ENCODE measurements at places on chromosomes 4 and X.

DNA sequence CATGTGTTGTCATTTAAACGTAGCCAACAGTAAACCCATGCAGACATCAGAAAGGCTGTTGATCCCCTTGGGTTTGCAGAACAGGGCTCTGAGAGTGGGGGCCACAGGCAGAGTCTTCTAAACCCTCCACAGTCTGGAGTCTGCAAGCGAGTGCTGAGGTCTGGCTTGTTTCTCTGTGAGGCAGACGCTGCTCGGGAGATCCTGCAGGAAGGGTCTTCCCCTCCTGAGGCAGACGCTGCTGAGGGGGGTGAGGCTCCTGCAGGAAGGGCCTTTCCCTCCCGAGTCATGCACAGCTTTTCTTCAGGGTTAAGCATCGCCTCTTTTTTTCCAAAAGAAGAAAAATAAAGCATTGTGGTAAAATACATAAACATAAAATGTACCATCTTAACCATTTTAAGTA lies 17.1 kb upstream of the PDE6B start:
- no peak overlapping the region for H3K27ac ChIP-seq
- no peak for DNase-seq
- H3K36me3 ChIP-seq: no peaks in the 10 kb centered on the region
- H3K4me3 ChIP-seq: no peak overlapping the region
- no peaks in the 10 kb centered on the region for H3K4me1 ChIP-seq

- no peak overlapping the region for H3K27ac ChIP-seq
- no peaks in the 10 kb centered on the region for H3K36me3 ChIP-seq
- H3K27me3 ChIP-seq: no peaks in the 10 kb centered on the region
- no peak overlapping the region for H3K4me3 ChIP-seq
- DNase-seq: peak; percentile 3
Measured at GRCh38 chrX:35340465-35340864, 397.9 kb downstream of the FAM47B start.

- H3K36me3 ChIP-seq: peaks cover 6% of the 10 kb centered on the region
- no peak for DNase-seq
- no peaks in the 10 kb centered on the region for H3K27me3 ChIP-seq
Measured at GRCh38 chrX:2714551-2714950, 23.5 kb downstream of the CD99 start.

- no peaks in the 10 kb centered on the region for H3K4me1 ChIP-seq
- H3K27me3 ChIP-seq: no peaks in the 10 kb centered on the region
- H3K4me3 ChIP-seq: no peak overlapping the region
- no peak overlapping the region for H3K27ac ChIP-seq
- no peaks in the 10 kb centered on the region for H3K36me3 ChIP-seq
Measured at GRCh38 chr4:124797223-124797622, 84.7 kb upstream of the ANKRD50 start.

GRCh38 chr4:185254434-185254833 lies 45.0 kb downstream of the SNX25 start:
- DNase-seq: peak; percentile 76
- peaks cover 5% of the 10 kb centered on the region for H3K4me1 ChIP-seq
- H3K27ac ChIP-seq: no peak overlapping the region
- H3K4me3 ChIP-seq: no peak overlapping the region

DNA sequence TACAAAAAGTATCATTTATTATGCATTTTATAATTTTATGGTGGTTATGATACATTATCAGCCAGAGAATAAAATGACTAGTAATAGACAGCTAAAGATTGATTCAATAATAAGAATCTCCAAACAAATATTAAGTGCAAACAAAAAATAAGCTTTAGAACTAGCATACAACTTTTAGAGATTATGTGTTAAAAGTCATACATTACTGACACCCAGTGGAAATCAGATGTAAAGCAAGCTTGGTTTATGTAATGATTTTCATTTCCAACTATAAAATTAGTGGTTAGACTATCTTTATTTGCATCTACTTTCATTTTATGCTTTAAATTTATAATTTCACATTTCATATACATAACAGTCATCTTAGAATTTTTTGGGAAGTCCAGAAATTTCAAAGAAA lies 57.7 kb downstream of the IL13RA2 start:
- H3K27ac ChIP-seq: no peak overlapping the region
- no peaks in the 10 kb centered on the region for H3K36me3 ChIP-seq
- H3K4me1 ChIP-seq: no peaks in the 10 kb centered on the region
- no peaks in the 10 kb centered on the region for H3K27me3 ChIP-seq
- H3K4me3 ChIP-seq: no peak overlapping the region

DNA sequence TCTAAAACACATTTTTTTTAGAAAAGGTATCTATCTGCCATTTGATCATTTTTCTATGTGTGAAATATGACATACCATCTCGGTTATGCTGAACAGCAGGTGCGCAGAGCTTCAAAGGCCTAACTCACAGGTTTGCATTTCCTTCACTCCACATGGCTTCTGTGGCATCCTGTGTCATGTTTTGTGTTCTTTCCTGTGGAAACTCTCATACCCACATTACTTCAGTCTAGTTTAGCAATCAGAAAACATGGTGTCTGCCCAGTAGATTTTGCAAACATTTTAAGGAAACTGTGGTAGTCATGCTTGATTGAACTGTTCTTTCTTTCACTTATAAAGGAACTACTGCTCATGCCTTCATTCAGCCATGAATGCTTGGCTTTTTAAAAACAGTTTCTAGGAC lies 11.3 kb upstream of the ARAP2 start:
- DNase-seq: no peak
- no peaks in the 10 kb centered on the region for H3K36me3 ChIP-seq
- H3K27ac ChIP-seq: no peak overlapping the region
- H3K27me3 ChIP-seq: no peaks in the 10 kb centered on the region
- H3K4me1 ChIP-seq: no peaks in the 10 kb centered on the region

- no peak overlapping the region for H3K4me3 ChIP-seq
- no peaks in the 10 kb centered on the region for H3K4me1 ChIP-seq
- no peak for DNase-seq
- H3K36me3 ChIP-seq: no peaks in the 10 kb centered on the region
- no peak overlapping the region for H3K27ac ChIP-seq
- H3K27me3 ChIP-seq: no peaks in the 10 kb centered on the region
Measured at GRCh38 chr4:165972747-165973146, 99.7 kb downstream of the TLL1 start.

DNA sequence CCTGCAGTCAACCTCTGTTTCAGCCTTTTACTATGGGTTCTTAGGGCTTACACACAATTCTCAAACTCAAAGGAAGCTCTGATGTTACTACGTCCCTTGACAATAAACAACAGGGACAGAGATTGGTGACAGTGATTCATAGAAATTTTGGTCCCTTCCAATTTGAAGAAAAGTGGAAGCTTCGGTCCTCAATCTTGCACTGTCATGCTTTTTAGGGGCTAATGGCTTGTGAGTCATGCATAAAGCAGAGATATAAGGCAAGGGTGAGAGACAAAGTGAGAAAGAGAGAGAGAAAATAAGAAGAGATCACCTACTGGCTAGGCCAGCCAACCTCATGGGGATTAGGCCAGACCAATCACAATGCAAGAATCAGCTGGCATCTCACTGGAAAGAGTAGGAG lies 63.2 kb upstream of the STARD8 start:
- DNase-seq: no peak
- H3K4me1 ChIP-seq: no peaks in the 10 kb centered on the region
- H3K27ac ChIP-seq: no peak overlapping the region
- H3K36me3 ChIP-seq: no peaks in the 10 kb centered on the region
- H3K27me3 ChIP-seq: no peaks in the 10 kb centered on the region

- no peaks in the 10 kb centered on the region for H3K4me1 ChIP-seq
- no peaks in the 10 kb centered on the region for H3K36me3 ChIP-seq
- H3K4me3 ChIP-seq: no peak overlapping the region
- H3K27ac ChIP-seq: no peak overlapping the region
- no peaks in the 10 kb centered on the region for H3K27me3 ChIP-seq
Measured at GRCh38 chrX:40496728-40497127, 84.0 kb upstream of the ATP6AP2 start.

GRCh38 chr4:101801958-101802357 lies 11.4 kb downstream of the BANK1 start:
- no peak overlapping the region for H3K27ac ChIP-seq
- no peak for DNase-seq
- H3K27me3 ChIP-seq: no peaks in the 10 kb centered on the region
- no peaks in the 10 kb centered on the region for H3K36me3 ChIP-seq
- H3K4me1 ChIP-seq: no peaks in the 10 kb centered on the region
